GM20000 (cell line): ENCODE measurements at places on chromosomes 12 and 14.

- DNase-seq: no peak
Observed at GRCh38 chr14:71533390-71533789, 398.8 kb upstream of the RGS6 start.

DNA sequence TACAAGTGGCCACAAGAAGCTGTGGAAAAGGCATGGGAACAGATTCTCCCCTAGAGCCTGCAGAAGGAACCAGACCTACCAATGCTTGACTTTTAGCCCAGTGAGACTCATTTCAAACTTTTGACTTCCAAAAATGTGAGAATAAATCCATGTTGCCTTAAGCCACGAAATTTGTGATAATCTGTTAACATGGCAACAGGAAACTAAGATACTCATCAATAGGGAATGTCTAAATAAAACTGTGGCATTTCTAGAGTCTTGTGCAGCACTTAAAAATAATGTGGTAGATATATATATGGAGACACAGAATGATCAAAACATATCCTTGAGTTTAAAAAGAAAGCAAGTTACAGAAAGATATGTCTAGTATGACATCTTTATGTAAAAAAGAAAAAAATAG is 12.0 kb downstream of the HECTD4 start:
- DNase-seq: no peak

DNA sequence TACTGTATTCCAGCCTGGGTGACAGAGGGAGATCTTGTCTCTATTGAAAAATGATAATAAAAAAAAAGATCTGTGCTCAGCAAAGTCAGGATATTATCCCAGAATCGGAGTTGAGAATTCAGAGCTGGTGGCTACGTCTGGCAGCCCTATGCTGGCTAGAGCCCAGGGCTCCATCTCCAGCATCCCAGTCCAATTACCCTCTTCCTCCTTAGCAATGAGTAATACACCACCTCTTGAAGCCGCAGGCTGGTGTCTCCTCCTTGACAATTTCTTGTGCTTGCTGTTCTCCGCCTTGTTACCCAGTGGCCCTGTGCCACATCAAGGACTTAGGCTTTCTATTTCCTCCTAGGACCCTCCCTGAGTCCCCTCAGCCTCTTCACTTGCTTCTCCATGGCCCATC is 38.4 kb upstream of the DDX11 start:
- no peak for DNase-seq

DNA sequence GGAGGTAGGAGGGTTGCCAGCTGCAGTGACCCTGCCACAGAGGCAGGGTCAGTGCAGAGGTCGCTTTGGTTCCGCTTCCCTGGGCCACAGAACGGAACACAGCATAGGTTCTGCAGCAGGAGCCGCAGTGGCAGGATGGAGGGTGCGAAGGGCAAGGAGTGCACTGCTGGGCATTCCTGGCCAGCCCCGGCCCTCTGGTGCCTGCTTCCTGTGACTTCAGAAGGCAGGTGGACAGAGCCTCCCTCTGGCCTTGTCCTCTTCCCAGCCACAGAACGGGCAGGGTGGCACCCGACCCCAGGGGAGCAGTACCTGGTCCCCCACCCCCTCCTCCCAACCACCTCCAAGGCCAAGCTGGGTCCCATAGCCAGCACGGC is 37.7 kb downstream of the SLC8B1 start:
- no peak for DNase-seq

GRCh38 chr14:89586258-89587135 is 169.5 kb upstream of the FOXN3 start:
- DNase-seq: no peak
